Hematopoietic multipotent progenitor cell treated with erythropoietin and hydrocortisone succinate and interleukin-3 and kit ligand, for 17 days (in vitro differentiated cells): ENCODE measurements at places on chromosomes 7 and 10.

DNA sequence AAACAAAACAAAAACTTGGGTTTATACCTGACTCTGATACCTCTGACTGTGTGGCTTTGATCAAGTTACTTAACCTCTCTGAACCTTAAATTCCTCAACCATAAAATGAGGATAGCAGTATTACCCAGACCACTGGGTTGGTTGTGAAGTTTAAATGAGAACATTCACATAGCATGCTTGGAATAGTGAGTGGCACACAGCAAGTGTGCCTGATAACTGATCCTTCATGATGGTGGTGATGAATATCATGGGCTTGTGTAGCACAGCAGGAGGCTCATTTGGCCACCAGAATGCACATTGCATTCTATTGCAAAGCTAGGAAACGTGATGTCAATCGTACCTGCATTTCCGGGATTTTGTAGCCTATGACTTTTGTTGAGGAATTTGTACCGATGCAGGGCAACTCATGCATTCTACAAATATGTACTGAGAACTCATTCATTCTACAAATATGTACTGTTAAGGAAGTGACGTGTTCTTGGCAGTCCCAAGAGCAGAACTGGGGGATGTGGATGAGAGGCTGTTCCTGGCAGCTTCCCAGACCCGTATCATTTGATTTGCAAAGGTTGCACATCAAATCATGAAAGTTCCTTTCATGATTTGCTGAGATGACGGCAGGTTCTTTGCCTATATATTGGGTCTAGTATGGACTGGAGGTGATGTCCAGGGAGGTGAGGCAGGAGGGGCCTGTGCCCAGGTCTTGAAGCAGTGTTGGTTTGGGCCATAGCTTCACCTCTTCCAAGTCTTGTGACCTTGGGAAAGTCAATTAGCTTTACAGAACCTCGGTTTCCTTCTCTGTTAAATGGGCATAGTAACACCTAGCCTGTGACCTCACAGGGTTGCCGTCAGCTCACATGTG is 94.6 kb upstream of the SMNDC1 start:
- no peak for DNase-seq

DNA sequence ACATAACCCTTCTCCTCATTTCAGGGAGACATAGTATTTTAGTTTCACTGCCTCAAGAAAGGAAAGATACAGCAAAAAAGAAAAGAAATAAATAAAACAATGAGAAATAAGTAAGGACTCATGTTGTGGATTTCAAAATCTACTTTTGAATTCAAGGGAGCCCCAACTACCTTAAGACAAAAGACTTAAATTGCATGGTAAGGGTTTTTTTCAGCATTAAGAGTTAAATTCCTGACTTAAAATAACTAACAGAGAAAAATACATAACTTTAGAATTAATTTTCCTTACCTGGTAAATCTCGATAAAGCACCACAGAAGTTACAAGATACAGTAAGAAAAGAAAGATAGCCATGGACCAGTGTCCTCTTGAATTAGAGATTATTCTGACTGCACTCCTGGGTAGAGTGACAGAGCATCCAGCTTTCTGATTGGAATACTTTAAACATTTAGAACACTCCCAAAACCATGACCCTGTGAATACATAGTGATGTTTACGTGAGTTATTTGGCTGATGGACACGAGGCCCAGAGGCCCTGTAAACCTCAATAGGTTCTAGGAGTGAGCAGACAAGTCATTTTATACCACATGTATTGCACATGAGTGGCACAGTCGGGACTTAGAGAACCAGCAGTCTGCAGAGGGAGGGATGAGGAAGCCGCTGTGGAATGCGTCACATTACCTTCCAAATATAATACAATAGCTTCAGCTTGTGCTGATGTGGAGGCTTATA is 292.5 kb upstream of the SEMA3C start:
- no peak for DNase-seq

GRCh38 chr7:105444342-105444987 is 55.7 kb upstream of the SRPK2 start:
- no peak for DNase-seq

DNA sequence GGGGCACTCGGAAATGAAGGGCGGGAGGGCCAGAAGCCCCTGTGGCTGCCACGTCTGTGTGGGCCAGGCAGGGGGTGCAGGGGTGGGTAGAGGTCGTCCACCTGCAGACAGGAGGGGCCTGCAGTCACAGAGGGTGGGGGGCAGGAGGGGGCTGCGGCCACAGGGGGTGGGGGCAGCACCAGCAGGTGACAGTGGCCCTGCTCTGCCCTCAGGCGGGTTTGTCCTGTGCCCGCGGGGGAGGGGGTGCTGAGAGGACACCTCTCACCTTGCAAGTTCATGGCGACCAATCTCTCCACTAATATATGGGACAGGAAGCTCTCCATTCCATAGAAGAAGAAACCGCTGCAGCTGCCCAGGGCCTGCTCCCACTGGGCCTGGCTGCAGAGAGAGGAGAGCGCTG is 26.6 kb upstream of the NKX6-2 start:
- DNase-seq = no peak
